ENCODE measurements at places on chromosomes 1 and 21.

DNA sequence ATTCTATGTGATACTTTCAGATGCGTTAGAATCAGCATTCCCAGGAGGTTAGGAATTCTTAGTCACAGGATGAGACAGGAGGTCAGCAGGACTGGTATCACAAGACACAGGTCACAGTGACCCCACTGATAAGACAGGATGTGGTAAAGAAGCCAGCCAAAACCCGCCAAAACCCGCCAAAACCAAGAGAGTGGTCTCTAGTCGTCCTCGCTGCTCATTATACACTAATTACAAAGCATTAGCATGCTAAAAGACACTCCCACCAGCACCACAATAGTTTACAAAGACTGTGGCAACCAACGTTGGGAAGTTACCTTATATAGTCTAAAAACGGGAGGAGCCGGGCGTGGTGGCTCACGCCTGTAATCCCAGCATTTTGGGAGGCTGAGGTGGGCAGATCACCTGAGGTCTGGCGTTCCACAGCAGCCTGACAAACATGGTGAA lies 13.9 kb upstream of the ACTA1 start:
- DNase-seq = no peak

- DNase-seq = no peak
These were observed 1.4 kb downstream of the RAVER2 start for GRCh38 chr1:64745986-64746940.

DNA sequence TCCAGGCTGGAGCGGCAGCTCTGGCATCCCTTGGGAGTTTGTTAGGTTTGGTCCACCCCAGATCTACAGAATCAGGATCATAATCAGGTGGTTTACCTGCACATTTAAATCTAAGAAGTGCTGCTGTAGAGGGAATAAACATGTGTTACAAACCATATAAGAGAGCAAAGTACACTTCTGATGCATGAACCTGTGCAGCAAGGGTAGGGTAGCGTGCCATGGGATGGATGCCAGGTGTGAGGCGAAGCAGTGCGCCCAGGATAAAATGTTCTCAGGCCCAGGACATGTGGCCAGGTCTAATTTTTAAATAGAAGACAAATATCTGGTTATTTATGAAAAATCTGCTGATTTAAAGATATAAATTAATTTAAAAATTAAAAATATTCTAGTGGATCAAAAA lies 308.8 kb upstream of the USP24 start:
- DNase-seq = no peak

- DNase-seq = no peak
These were observed 17.4 kb upstream of the SLC6A9 start for GRCh38 chr1:44048532-44049215.

- no peak for DNase-seq
These were observed 36.0 kb downstream of the CENPF start for GRCh38 chr1:214638997-214639396.

DNA sequence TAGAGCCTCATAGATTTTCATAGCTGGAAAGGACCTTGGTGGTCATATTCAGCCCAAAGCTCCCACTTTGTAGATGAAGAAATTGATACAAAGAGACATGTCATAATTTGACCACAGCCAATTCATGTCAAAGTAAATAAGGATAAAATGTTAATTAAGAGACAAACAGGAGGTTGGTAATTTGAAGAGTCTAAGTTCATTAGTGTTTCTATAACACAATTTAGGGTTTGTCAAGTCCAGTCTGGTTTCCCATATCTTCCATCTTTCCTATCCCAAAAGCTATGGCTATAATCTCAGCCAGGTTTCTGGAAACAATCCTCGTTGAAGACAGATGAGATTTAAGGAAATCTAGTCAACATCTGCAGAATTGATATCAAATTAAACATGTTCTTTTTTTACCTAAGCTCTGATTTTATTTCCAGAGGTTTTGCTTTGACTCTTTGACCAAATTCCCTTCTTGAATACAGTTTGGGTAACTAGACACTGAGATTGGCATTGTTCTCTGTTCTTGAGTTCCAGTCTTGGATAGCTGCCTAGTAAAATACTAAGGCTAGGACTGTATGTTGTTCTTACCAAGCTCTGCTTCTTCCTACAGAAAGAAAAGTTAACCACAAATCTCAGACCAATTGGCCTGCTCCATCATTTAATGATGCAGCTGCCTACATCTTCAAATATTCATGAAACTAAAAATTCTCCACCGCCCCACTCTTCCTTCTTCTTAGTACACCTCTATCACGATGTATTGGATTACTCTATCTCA lies 62.0 kb downstream of the SLC44A5 start:
- no peak for DNase-seq

DNA sequence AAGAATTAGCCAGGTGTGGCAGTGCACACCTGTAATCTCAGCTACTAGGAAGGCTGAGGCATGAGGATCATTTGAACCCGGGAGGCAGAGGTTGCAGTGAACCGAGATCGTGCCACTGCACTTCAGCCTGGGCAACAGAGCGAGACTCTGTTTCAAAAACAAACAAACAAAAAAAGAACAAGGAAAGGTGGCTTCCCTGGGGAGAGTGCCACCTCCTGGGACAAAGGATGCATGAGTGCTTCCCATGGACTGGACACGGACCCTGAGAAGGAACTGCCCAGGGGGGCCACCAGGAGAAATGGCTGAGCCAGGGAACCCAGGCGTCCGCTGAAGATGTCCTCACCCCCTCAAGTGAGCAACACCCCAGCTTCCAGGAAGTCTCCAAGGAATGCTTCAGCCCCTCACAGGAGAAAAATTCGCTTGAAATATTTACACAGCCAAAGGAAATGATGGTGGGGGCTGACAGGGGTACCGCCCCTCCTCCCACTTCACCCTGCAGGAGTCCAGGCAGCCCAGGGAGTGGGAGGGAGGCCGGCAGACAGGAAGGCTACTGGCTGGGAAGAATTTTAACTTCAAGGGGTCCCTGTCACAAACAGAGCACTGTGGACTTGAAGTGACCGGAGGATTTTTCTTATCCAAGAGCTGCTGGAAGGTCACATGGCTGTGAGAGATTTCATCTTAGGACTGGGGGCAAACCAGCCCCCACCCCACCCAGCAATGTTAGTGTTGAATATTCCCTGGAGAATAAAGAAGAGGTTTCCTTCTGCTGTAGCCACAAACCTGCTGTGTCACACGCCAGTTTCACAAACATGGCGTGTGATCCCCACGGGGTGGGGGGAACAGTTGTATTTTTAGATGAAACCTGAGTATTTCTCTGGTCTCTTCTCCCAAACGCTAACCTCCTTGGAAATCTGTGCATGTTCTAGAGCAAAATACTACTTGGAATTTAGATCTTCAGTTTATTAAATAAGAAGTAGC lies 90.8 kb upstream of the SLC25A33 start:
- no peak for DNase-seq

DNA sequence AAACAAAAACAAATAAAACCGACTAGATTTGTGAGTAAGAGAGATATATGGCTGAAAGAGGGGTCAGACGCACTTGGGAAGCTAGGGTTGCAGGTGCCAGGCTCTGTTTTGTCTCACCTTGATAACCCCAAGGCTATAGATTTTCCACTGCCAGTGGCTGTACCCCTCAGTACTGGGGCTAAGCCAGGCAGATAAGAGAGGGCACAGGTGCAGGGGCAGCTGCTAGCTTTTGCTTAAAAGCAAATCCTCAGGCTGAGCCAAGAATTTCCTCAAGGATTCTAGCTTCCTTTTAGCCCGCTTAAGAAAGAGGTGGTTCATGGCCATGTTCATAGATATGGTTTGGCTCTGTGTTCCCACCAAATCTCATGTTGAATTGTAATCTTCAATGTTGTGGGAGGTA lies 57.9 kb downstream of the OVGP1 start:
- no peak for DNase-seq

DNA sequence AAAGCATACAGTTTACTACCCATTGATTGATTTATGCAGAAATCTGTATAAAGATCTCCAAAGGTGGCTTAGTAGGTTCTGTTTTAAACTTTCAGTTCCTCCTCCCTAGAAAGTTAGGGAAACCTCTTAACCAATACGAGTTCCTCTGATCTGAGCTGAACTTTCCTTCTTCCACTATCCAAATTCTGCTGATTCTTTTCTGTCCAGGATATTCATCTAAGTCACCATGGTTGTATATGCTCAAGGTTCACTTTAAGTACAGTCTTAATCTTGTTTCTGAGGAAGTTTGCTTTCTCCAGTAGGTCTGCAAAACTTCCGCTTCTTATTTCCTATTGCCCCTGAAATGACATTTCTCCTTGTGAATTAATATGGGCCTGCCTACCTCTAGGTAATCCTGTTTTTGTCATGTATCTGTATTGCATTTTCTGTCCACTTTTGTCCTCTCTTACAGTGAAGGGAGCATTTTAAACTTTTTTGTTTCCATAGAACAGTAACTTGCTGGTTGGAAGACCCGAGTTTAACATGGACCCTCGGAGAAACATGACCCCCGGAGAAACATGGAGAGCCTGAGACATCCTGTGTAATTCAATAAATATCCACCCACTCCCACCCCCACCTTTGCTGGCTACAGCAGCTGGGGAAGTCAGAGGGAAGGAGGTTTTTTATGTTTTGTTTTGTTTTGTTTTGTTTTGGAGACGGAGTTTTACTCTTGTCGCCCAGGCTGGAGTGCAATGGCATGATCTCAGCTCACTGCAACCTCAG lies 16.7 kb upstream of the TUT4 start:
- no peak for DNase-seq

- no peak for DNase-seq
These were observed 17.6 kb upstream of the RNF187 start for GRCh38 chr1:228469413-228470162.

DNA sequence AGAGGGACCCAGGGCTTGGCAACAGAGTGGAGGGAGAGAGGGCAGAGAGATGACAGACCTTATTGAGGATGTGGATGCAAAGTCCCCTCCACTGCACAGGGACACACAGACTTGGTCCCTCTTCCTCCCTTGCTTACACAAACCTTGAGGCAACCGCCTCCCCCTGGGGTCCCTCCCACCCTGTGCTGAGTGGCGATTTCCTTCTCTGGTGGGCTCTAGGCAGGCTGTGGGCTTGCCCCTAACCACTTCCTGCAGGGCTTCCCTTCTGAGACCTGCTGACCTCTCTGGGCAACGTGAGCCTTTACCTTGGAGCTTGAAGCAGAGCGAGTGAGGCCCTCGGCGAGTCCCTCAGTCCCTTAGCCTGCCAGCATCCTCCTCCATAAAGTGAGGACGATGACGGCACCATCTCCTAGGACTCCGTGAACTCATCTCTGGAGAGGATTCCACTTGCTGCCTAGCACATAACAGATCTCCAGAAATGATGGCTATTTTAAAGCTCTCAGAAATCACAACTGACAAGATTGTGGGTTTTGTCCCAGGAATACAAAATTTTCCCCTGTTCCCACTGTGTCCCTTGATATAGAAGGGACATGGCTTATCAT lies 25.0 kb downstream of the KIAA1614 start:
- no peak for DNase-seq

DNA sequence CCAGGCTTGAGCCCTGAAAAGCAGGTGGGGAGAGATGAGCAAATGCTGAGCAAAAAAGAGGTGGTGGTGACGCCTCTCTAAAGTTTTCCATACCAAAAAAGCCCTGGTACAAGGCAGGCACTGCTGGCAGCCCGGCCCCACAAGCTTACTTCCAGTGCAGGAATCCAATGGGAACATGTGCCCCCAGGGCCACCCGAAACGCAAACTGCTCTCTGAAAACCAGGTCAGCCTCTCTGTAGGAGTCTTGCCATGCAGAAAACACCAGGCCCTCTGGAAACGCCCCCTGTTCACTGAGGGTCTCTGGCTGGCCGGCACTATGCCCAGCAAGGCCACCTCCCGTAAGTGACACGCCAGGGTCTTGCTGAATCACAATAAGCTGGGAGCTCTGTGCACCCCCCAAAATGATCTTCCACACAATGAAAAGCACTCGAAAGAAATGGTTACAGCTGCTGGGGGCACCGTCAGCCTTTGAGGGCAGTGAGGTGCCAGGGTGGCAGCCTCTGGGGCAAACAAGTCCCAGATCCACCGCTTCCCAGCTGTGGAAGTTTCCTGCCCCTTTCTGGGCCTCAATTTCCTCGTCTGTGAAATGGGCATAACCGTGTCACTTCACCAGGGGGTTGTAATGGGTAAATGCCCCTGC lies 170.5 kb downstream of the TOMM20 start:
- DNase-seq = no peak

GRCh38 chr1:152043870-152044269 lies 7.1 kb upstream of the S100A11 start:
- DNase-seq = no peak

GRCh38 chr1:209412036-209412435 lies 171.5 kb upstream of the CAMK1G start:
- no peak for DNase-seq

DNA sequence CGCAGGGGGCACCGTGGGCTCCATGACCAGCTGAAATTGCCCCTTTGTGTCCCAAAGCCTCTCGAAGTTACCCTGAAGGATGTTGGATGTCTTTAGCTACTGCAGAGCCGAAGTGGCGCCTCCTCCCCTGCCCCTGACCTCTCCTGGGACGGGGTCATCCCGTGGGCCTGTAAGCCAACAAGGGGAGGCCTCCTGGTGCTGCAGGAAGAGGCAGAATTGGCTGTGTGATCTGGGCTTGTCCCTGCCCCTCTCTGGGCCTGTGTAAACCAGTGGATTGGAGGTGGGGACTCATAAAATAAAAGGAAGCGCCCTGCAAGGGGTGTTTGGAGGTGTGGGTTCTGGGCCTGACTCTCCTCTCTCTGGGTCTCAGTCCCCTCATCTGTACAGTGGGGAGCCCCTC lies 2.1 kb upstream of the TAS1R2 start:
- no peak for DNase-seq
